Renal cortical epithelial cell (primary cell): ENCODE measurements at places on chromosomes 5 and 9.

- no peak for DNase-seq
Observed at GRCh38 chr9:122442568-122442967, 35.2 kb downstream of the OR1J1 start.

- no peak for DNase-seq
Observed at GRCh38 chr9:128551657-128552152, 682 bp upstream of the SPTAN1 start.

DNA sequence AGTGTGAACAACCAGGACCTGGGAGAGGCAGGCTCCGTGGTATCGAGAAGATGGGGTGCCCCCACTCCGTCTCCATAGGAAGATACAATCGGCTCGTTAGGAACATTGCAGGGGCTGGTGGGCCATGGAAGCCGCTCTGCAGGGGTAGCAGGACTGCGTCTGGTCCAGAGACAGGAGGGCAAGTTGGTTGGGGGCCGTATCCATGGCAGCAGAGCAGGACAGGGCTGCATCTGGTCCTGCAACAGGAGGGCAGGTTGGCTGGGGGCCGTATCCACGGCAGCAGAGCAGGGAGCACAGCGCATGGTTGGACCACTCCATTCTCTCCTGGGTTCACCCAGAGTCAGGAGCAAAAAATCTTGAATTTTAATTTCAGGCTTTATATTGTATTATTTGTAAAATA is 98.2 kb downstream of the ANKRD33B start:
- no peak for DNase-seq

- DNase-seq = peak; percentile 58
Observed at GRCh38 chr5:124659798-124660197, 86.6 kb downstream of the ZNF608 start.

- DNase-seq = peak; percentile 63
Observed at GRCh38 chr5:168328814-168329213, 37.4 kb downstream of the WWC1 start.

DNA sequence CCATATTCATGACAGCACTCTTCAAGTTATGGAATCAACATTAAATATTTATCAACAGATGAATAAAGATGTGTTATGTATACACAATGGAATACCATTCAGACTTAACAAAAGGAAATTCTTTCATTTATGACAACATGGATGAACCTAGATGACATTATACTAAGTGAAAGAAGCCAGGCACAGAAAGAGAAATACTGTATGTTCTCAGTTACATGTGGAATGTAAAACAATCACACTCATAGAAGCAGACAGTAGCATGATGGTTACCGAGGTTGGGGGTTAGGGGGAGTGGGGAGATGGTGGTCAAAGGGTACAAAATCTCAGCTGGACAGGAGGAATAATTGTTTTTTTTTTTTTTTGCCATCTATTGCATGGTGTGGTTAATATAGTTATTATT is 431.9 kb downstream of the DMAC1 start:
- DNase-seq = no peak

GRCh38 chr5:102222772-102223171 is 73.3 kb downstream of the SLCO4C1 start:
- no peak for DNase-seq

DNA sequence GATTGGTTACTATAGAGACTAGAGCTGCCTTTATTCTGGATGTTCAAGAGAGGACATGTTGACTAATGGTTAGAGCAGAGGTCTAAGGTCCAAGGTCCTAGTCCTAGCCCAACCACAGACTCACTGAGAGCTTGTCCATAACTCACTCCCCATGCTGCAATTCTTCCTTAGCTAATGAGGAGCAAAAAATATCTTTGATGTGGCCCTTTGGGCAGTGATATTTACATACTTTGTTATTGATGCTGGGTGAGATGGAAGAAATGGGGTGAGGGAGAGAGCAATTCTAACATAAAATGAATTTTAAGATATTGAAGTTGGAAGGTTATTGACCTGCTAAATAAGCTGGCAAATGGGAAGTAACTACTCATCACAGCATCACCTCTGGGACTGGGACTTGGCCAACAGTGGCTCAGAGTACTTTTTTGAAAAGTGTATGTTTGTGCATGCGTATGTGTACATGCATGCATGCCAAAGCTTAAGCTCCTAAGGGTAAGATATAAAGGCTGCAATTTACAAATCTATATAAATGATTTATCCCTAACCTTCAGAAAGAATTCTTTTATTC is 58.0 kb upstream of the ANKRD55 start:
- peak; percentile 34 for DNase-seq

- no peak for DNase-seq
Observed at GRCh38 chr5:115132465-115132864, 37.2 kb downstream of the TRIM36 start.

DNA sequence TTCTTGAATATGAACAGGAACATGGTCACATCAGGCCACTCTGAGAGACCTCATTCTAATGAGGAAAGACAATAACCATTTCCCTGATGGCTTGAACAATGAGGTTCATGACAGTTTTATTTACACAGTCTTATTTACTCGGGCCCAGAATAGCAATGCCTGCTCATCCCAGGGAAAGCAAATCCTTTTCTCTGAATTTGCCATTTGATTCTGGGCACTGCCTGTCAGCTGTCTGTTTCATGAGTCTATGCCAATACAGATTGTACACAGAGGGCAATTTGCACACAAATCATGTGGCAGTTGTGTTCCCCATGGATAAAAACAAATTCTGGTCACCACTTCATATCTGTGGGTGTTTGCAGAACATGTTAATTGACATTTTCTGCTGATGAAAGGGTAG is 492.5 kb downstream of the ACTL7B start:
- DNase-seq = no peak

DNA sequence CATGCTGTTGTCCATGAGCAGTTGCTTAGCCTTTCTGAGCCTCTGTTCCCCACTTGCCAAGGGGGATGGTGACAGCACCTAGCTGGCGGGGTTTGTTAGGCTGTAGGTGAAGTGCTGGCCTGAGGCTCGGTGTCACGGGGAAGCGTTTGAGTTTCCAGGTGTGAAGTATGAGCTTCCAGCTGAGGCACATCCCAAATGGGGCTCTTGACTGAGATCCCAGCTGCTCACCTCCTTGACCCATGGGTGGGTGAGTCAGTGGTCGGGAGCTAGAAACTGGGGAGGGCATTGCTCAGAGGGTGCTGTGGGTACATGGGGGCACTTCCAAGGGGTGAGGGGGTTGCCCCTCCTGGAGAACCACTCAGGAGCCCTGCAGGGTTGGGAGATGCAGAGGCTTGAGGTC is 26.4 kb upstream of the RNF130 start:
- no peak for DNase-seq

DNA sequence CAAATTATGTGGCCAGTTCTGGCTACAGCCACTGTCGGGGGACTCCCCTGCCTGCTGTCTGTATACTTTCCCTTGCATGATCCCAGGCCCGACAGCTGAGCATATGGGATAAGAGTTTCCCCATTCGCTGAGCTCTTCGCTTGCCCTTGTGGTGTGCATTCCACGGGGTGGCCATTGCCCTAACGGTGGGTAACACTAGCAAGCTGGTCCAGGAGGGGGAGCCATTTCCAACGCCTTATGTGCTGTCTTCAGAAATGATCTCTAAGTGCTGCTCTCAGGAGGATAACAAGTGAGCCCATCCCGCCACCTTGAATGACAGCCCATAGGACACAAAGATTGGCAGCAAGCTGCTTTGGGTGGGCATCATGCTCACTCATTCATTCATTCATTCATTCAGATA is 190.9 kb downstream of the FSTL4 start:
- peak; percentile 4 for DNase-seq

GRCh38 chr5:16864631-16865131 is 71.4 kb downstream of the MYO10 start:
- DNase-seq = no peak

DNA sequence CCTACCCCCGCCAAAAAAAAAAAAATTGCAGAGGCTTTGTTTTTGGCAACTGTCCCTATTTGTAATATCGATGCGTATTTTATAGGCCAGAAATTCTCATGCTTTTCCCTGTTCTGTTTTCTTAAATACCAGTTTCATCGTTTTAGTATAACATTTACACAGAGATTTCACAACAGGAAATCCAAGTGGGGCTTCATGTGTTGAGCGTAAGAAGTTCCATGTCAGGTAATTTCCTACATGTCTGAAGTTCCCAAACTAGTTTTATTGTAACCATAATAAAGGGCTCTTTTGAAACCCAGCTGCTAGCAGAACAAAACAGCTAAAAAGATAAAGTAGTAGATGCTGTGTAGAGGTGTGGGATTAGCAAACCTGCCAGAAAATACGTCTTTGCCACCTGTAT is 4.2 kb downstream of the SMC5 start:
- peak; percentile 33 for DNase-seq

DNA sequence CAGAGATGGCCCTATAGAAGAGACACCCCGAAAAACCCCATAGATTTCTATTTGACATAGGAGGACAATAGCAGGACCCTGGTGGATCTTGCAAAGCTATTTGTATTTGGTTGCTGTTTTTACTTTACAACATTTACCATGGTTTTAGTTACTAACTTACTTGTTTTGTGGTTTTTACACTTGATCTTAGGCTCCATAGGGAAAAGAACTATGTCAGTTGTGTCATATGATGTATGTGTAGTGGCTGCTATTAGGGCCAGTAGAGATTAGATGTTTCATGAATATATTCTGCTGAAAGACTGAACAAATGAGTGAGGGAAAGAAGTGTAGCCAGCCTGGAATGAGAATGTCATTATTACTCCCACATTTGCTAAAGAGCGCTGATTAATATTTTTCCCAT is 388.1 kb downstream of the SEMA5A start:
- DNase-seq = no peak

DNA sequence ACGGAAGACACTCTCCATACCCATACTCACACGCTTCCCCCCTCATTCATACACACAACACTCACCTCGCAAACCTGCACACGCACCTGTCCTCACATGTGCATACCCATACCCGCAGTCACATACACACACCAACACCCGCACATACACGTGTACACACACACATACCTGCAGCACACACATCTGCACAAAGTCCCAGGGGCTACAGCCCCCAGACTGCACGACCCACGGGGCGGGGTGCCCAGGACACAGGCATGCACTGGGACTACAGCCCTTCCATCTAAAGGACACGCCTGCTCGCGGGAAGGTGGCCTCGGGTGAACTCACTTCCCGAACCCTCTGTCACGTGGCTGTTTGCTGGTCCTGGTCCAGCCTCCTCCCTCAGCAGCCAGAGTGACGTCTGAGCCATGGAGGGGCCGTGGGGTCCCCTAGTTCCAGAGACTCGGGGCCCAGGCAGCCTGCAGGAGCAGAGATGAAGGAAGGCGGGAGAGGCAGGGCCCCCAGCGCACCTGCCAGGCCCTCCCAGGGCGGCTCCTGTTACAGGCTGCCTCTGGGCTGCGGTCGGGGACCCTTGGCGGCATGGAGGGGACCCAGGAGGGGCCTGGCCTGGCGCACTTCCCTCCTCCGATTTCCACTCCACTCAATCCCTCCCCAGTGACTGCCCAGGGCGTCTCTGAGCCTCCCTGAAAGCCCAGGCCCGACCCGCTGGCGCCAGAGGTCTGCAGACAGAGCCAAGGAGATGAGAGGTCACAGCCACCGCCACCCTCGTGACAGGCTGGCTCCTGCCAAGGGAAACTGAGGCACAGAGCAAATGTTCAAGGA is 8.1 kb downstream of the SLC12A7 start:
- no peak for DNase-seq

DNA sequence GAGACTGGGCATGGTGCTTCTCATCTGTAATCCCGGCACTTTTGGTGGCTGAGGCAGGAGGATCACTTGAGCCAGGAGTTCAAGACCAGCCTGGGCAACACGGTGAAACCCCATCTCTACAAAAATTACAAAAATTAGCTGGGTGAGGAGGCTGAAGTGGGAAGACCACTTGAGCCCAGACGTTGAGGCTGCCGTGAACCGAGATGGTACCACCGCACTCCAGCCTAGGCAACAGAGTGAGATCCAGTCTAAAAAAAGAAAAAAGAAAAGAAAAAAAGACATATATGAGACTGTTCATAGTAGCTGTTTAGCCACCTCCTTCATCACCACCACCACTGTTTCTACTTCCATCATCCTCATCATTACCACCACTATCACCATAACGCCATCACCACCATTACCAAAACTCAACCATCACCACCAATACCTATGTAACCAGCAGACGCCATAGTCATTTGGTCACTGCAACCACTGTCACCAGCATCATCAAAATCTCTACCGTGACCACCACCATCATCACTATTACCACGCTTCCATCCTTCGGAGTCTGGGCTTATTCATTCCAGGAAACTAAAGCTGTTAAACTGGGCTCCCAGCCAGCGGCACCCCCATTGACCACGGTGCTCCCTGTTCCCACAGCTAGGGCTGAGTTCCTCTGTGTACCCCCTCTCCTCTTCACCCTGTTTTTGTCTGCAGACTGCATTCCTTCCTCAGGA is 8.4 kb upstream of the KIF12 start:
- no peak for DNase-seq

GRCh38 chr5:6704361-6704851 is 8.8 kb upstream of the TENT4A start:
- DNase-seq = peak; percentile 84

- DNase-seq = no peak
Observed at GRCh38 chr5:68196876-68197275, 18.7 kb upstream of the PIK3R1 start.

DNA sequence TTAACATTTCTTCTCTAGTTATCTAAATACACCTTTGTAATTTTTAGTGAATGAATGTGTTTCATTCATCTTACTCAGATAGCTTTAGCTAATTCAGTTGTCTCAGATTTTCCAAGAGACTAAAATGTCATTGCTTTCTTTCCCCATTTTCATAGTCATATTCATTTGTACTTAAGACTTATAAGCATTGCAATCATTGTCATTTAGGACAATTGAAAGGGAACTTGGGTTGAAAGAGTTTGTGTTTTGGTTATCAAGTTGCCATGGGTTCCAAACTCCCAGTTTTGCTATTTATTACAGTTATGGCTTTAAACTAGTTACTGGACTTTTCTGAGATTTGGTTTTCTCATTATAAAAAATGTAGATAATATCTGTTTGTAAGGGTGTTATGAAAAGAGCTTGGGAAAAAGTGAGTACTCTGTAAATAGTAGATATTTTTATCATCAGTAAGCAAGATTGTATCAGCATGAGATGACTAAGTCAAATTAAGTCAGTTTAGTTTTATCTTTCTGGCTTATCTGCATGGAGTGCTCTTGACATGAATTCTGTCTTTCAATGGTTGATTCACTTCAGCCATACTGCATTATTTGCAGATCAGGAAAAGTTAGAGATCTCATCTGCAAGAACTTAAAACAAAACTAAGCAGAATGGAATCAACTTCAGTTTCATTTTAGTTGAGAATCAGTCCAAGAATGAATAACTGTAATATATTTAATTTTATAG is 107.5 kb downstream of the PBX3 start:
- DNase-seq = peak; percentile 16

GRCh38 chr5:4990462-4990861 is 149.7 kb upstream of the ADAMTS16 start:
- no peak for DNase-seq

DNA sequence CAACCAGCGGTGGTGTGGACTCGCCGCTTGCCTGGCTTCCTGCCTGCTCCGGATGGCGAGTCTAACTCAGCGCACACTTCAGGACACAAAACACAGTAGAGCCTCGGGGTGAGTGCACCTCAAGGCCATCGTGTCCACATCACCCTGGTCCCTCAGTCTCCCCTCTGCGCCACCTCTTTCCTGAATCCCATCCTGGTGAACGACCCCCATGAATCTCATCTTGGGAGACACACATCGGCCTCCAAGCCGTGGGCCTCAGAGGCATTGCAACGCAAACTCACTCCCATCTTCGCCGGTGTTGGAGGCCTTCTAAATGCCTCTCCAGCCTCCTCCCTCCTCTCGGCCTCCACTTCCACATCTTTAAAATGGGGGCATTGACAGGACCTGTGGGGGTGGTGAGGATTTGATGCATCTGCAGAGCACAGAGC is 124.3 kb downstream of the COL23A1 start:
- DNase-seq = no peak

- peak; percentile 63 for DNase-seq
Observed at GRCh38 chr9:3980771-3981170, 319.1 kb downstream of the GLIS3 start.
